ENCODE measurements at places on chromosomes 2 and 18.

- H3K4me3 ChIP-seq: no peak overlapping the region
- peaks cover 11% of the 10 kb centered on the region for H3K27me3 ChIP-seq
Observed at GRCh38 chr2:9981655-9982054, 30.2 kb downstream of the GRHL1 start.

DNA sequence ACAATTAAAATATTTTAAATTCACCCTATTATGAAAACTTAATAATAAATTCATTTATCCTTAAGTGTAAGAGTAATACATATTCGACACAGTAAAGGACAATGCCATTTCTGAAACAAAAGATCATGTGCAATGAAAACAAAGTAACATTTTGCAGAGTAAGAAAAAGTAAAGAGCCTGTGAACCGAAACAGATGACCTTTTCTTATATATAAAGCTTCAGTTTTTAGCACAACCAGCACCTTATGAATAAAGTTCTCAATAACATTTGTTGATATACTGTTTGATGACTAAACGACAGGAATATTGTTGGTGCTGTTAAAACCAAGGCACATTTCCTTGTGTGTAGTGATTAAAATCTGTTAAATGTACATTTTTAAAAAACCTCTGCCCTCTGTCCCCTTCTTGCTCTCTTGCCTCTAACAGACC lies 1.5 kb downstream of the PELI1 start:
- H3K27me3 ChIP-seq: peaks cover 3% of the 10 kb centered on the region
- peaks cover 31% of the 10 kb centered on the region for H3K36me3 ChIP-seq
- H3K4me1 ChIP-seq: peaks cover 44% of the 10 kb centered on the region
- H3K27ac ChIP-seq: peak overlapping the region; percentile 97

- no peaks in the 10 kb centered on the region for H3K36me3 ChIP-seq
- no peaks in the 10 kb centered on the region for H3K4me1 ChIP-seq
- H3K4me3 ChIP-seq: no peak overlapping the region
Observed at GRCh38 chr2:186308347-186308746, 177.7 kb upstream of the ZC3H15 start.

GRCh38 chr2:153940511-153940910 lies 68.8 kb downstream of the GALNT13 start:
- H3K27me3 ChIP-seq: no peaks in the 10 kb centered on the region
- no peak overlapping the region for H3K4me3 ChIP-seq
- H3K4me1 ChIP-seq: no peaks in the 10 kb centered on the region
- no peaks in the 10 kb centered on the region for H3K36me3 ChIP-seq
- DNase-seq: no peak

DNA sequence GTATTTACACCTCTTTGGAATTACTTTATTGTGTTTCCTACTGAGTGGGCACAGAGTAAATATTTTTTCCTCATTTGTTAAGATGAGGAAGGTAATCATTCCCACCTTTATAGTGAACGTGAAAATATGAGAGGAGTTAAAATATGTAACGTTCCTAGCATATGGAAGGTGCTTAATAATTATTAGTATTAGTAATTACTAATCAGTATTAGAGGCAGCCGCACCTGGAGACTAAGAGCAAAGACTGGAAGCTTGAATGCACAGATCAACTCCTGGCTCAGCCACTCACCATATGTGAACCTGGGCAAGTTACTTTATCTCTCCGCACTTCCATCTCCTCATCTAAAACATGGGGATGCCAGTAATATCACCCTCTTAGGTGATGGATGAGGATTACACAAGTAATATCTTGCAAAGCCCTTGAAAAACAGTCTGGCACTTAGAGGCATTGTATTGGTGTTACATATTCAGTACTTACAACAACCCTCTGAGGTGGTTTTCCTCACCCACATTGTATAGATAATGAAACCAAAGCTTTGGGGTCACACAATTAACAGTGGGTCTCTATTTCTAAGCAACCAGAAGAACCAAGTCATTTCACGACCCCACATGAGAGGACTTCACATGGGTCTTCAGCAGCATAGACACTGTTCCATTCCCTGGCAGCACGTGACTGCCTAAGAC lies 100.3 kb upstream of the KCTD1 start:
- H3K4me1 ChIP-seq: no peaks in the 10 kb centered on the region
- no peaks in the 10 kb centered on the region for H3K36me3 ChIP-seq
- no peak overlapping the region for H3K27ac ChIP-seq
- H3K4me3 ChIP-seq: no peak overlapping the region
- DNase-seq: no peak

DNA sequence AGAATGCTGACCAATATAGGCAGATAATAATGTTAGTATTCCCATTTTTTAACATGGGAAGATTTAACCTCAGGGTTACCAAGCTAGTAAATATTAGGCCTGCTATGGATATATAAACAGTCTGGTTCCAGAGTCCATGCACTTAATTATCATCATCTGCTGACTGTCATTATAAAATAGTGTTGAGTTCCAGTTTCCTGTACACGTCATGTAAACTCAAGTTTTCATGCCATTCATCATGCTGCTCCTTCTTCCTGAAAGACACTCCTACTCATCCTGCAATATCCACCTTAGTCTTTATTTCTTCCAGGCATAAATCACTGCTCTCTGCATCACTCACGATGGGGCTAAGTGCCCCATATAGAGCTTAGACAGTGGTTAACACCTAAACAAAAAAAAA lies 420.8 kb upstream of the SPHKAP start:
- no peaks in the 10 kb centered on the region for H3K36me3 ChIP-seq
- H3K4me1 ChIP-seq: no peaks in the 10 kb centered on the region
- DNase-seq: no peak

DNA sequence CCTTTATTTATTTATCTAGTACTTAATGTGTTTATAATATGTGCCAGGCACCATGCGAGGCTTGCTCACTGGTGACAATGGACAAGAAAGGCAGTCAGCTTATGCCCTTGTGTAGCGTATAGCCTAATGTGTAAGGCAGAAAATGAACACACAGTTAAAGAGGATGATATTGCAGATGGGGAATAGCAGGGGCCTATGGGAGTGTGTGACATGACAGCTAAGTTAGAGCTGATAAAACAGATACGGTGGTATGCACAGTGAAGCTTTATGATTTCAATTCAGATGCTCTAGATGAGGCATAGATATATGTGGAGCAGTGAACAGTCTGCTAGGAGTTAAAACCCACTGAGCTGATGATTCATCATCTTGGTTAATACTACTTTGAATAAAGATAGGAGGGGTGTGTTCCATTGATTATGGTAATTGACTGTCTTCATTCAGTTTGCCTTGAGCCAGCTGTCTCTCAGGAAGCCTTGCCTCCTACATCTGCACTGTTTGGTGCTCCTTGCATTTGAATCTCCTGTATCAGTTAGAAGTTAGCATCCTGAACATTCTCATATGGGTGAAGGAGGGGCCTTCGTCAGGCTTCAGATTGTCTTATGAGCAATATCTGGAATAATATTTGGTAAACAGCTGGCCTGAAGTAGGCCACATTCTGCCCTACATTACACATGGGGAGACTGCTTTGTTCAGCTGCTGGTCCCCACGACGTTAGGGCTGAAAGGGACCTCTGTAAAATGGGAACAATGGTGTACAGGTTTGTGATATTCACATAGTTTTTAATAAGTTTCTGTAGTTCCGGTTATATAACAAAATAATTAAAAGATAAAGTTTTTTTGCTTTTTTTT lies 13.2 kb downstream of the MAP4K4 start:
- peak overlapping the region; percentile 29 for H3K4me3 ChIP-seq
- H3K27me3 ChIP-seq: no peaks in the 10 kb centered on the region
- DNase-seq: no peak
- peak overlapping the region; percentile 4 for H3K27ac ChIP-seq

- H3K4me3 ChIP-seq: no peak overlapping the region
- peaks cover 3% of the 10 kb centered on the region for H3K36me3 ChIP-seq
- H3K27me3 ChIP-seq: no peaks in the 10 kb centered on the region
- peaks cover 54% of the 10 kb centered on the region for H3K4me1 ChIP-seq
Observed at GRCh38 chr18:58632552-58632951, 3.7 kb upstream of the ALPK2 start.

GRCh38 chr2:11314487-11314886 lies 29.9 kb downstream of the ROCK2 start:
- H3K4me1 ChIP-seq: peaks cover 6% of the 10 kb centered on the region
- no peak overlapping the region for H3K27ac ChIP-seq
- no peaks in the 10 kb centered on the region for H3K36me3 ChIP-seq
- DNase-seq: no peak
- H3K27me3 ChIP-seq: no peaks in the 10 kb centered on the region
- H3K4me3 ChIP-seq: no peak overlapping the region

DNA sequence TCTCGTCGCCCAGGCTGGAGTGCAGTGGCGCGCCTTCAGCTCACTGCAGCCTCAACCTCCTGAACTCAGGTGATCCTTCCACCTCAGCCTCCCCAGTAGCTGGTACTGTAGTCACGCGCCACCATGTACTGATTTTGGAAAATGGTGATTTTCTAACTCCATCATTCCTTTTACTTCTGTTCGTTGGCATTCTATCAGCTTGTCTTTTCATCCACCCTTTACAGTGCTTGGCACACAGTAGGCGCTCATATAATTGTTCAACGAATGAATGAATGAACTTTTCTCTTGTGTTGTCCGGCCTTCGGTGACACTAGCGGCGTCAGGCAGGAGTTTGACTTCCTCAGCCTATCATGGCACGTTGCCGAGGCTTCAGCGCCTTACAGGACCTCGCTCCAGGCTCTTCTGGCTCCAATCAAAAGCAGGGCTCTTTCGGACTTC lies 373 bp upstream of the MTHFD2 start:
- peak overlapping the region; percentile 98 for H3K4me3 ChIP-seq
- H3K27ac ChIP-seq: peak overlapping the region; percentile 100
- peaks cover 55% of the 10 kb centered on the region for H3K4me1 ChIP-seq

DNA sequence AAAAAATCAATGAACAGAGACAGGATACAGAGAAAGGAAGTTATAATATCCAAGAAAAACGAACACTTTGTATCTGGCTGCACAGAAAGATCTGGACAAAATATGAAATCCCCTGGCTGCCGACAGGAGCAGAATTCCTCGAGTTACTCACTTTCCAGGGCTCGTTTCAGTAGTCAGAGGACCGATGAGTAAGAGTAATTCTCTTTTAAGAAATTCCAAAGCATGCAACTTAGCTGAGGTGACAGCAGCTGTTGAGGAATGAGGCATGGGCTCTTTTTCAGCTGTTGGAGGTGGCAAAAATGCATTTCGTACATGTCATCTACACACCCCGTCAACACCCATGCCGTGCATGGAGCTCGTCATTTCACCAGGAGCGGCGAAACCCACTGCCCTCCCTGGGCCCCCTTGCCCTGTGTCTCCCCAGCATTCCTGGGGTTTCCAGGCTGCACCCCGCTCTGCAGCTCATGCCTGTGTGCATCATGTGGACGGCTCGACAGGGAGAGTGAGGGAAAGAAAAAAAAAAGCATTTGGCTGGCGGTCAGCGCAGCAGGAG lies 210.8 kb upstream of the SMIM21 start:
- no peak overlapping the region for H3K27ac ChIP-seq
- no peak overlapping the region for H3K4me3 ChIP-seq
- peaks cover 3% of the 10 kb centered on the region for H3K27me3 ChIP-seq
- H3K4me1 ChIP-seq: no peaks in the 10 kb centered on the region
- H3K36me3 ChIP-seq: no peaks in the 10 kb centered on the region
- DNase-seq: no peak

DNA sequence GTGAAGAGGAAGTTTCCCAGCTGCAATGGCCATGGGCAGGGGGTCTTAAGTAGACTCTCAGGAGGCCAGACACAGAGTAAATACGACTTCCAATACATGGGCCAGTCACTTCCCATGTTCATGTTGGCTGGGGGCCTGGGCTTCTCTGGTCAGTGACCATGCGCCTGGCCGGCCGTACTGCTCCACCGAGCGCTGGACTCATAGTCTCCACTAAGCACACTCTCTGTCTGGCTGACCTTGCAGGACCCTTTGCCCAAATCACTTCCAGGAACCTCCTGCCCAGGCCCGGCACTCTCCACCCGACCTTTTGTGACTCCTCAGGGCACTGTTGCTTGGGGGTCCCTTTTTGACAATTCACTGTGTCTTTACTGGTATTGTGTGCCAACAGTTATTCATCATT lies 69.3 kb downstream of the SOWAHC start:
- H3K27me3 ChIP-seq: peaks cover 13% of the 10 kb centered on the region
- no peaks in the 10 kb centered on the region for H3K36me3 ChIP-seq
- H3K27ac ChIP-seq: no peak overlapping the region

DNA sequence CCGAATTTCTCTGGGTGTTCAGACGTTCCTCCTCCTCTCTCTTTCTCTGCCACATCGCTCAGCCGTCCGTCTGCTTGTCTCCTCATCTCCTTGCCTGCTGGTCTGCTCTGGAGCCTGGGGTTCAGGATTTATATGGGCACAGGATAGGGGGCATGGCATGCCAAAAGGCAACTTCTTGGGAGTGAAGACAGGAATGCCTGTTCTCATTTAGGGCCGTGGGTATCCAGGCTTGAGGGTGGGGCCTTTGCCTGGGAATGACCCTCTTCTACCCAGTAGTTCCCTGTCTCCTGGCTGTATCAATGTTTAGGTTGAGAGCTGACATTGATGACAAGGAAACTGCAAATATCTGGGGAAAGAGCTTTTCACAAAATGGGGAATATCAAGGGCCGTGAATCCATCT lies 98.0 kb downstream of the HRH4 start:
- no peak overlapping the region for H3K4me3 ChIP-seq
- no peak for DNase-seq
- peaks cover 9% of the 10 kb centered on the region for H3K27me3 ChIP-seq
- no peaks in the 10 kb centered on the region for H3K36me3 ChIP-seq
- no peaks in the 10 kb centered on the region for H3K4me1 ChIP-seq
- H3K27ac ChIP-seq: no peak overlapping the region
